Thymus (tissue), 14 donors: ENCODE measurements at places on chromosomes 11 and 22.

DNA sequence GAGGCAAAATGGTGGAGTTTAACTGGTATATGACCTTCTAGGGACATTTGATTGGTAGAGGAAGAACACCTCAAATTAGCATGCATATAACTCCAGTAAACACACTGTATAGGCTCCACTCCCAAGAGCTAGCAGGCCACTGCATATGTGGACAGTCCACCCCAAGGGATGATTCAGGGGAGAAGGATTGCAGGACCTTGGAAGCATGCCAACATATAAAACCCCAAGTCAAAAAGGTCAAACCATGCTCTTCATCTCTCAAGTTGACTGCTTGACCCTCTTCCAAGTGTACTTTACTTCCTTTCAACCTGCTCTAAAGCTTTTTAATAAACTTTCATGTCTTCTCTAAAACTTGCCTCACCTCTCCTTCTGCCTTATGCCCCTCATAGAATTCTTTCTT is 459.9 kb upstream of the CCDC179 start:
- no peak for DNase-seq

DNA sequence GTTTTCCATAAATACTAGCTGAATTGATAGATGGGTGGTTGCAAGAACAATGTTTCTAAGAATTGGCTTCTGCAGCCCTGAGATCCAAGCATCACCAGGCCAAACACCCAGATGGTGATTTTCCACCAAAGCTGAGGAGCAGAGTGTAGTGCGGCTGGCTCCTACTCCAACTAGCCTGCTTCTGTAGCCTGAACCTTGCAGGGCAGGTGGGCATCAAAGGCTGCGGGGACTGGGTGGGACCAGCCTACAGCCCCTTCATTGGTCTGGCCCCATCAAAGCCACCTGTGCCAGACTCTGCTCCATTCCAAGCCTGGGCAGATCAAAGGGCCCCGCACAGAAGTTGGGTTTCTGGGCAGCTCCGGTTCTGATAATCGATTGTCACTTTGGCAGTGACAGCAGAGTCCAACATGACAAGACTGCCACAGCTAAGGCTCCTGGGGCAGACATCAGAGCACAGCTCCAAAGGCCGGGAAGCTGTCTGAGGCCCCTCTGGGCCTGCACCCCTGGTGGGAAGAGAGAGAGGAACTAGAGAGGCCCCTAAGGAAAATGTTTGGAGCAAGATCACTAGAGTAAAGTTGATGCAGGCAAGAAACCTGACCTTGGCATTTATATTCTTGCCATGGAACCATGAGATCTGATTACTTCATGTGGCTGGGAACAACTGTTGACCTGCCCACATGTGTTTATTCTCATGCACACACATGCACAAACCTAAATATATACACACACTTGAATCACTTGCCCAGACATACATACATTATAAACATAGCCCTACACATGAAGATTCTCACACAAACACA is 582.9 kb downstream of the INSC start:
- no peak for DNase-seq

- DNase-seq = no peak
Measured at GRCh38 chr11:45518833-45519535, 146.4 kb downstream of the CHST1 start.

DNA sequence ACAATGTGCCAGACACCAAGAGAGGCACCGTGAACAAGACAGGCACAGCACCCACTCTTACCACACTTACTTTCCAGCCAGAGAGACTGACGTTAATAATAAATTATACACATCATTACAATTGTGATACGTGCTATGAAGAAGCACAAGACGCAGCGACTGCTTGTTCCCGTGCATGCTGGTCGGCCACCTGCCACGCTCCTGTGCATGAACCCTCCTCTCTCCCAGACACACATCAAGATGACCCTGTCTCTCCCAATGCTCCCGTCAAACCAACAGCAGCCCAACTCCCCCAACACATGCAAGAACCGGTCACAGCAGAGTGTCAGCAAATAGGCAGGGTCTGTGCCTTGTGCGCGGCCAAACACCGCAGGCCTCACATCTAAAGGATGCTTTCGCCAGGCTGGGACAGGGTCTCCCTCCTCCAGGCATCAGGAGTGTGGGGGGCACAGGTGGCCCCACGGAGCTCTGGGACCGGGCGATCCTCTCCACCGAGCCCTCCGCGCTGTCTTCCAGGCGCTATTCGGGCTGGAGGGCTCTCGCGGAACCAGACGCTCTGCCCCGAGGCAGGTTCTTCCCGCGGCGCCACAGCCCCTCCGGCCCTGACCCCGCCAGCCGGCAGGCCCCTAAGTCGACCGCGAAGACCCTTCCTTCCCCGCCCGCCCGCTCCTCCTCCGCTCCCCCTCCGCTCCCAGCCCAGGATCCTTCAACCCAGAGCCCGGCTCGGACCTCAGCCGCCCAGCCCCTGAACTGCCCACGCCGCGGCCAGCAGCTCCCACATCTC is 533 bp downstream of the SERGEF start:
- peak; percentile 11 for DNase-seq

DNA sequence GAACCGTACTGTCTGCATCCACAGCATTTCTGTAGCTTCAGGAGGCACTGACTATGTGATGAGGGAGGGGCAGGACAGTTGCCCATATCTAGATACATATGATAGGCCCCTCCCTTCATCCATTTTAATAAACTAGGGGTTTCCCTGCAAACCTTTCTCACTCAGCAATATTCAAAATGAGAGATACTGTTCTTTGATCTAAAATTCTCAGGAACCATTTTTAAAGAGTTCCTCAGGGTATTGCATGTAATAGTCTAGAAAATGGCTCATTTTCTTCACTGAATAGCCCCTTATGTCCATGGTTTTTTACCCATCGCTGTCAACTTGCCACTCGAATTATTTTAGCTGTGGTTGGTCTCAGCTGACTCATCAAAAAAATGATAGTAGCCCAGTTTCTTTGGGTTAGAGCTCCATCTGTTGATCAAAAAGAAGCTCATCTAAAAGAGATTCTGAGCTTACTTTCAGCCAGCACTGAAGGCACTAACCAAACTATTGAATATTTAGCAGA is 37.0 kb upstream of the DNAJB7 start:
- peak; percentile 38 for DNase-seq

DNA sequence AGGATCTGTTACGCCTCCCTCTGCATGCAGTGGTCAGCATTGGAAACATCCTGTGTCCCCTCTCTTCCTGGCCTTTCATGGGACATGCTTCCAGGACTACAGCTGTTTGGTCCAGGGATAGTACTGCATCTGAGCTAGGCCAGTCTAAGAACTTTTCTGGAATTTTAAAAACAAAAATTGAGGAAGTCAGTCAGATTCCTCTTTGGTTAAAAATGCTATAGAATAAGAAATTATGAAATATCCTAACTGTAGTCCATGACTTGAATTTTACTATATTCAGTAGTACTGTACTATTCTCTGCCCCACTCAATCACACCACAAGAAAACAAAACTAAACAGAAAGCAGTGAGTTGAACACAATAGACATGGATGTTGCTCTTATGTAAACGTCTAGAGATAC is 201.0 kb upstream of the CADM1 start:
- no peak for DNase-seq

- no peak for DNase-seq
Measured at GRCh38 chr11:63560506-63561180, 2.5 kb downstream of the PLAAT2 start.

DNA sequence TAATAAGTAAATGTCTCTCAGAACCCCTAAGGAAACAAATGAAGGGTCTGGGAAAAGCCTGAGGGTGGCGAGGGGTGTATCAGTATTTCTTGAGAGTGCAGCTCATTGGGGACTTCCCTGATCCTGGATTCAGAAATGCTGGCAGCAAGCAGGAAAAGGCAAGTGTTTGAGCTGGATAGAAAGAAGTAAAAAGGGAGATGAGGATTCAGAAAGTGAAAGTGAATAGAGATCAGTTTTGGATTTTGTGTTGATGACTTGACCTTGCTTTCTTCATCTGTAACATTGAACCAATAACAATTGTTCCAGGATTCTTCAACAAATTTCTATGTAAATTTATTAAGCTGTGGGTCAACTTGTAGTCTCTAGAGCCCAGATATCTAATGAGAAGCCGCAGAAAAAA is 66.9 kb upstream of the CTSC start:
- no peak for DNase-seq

DNA sequence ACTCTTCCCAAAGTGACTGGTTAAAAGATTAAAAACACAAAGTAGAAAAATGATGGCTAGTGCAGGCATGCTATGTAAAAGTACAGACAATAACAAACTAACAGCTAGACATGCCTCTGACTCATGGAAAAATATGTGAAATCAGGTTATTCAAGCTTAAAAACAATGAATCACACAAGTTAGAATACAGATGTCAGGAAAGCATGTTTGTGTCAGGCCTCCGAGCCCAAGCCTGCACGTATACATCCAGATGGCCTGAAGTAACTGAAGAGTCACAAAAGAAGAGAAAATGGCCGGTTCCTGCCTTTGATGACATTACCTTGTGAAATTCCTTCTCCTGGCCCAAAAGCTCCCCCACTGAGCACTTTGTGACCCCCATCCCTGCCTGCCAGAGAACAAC is 110.1 kb downstream of the NOX4 start:
- DNase-seq = no peak

DNA sequence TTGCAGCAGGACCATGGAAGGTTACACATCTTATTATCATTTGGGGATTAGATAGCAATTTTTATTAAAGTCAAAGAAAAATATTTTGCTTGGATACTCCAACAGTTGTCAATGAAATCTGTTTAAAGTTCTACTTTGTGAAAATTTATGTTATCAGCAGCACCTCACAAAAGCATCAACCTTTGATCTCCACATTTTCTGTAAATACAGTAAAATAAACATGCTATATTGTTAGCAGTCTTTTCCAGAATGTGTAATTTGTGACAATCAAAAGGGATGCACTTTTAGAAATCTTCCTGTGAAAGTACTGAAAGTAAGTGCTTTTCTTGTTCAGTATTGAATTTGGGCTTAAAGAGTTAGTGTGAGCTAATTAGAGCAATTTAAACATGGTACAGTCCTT is 4.1 kb downstream of the SLC22A25 start:
- no peak for DNase-seq
